ENCODE measurements at places on chromosomes 5 and 9. TPM values are rescaled to one million over a fixed set of nuclear protein-coding genes. Genes with fewer than 3 reads are reported as not detected.

The PCDHB2 gene
- not detected for total RNA-seq

The ZNF454 gene
- not detected for total RNA-seq

The ARSI gene
- not detected for total RNA-seq

The SLC36A2 gene
- not detected for total RNA-seq

The GADD45G gene
- 19.8 TPM for total RNA-seq

The BTNL8 gene
- total RNA-seq, result not detected

The SERF1B gene
- 20.9 TPM for total RNA-seq

The LSM11 gene
- 9.2 TPM for total RNA-seq

The COL5A1 gene
- not detected for total RNA-seq

The TENT4A gene
- 43.4 TPM for total RNA-seq

The NME5 gene
- not detected for total RNA-seq

The IQGAP2 gene
- 37.3 TPM for total RNA-seq

The GLRA1 gene
- not detected for total RNA-seq

GRCh38 chr9:131500939-131501541 lies 1.7 kb upstream of the POMT1 start:
- H3K4me3 ChIP-seq, result peak overlapping the region; percentile 82
- H3K4me1 ChIP-seq, result peaks cover 45% of the 10 kb centered on the region
- no peaks in the 10 kb centered on the region for H3K27me3 ChIP-seq
- peak; percentile 84 for DNase-seq

DNA sequence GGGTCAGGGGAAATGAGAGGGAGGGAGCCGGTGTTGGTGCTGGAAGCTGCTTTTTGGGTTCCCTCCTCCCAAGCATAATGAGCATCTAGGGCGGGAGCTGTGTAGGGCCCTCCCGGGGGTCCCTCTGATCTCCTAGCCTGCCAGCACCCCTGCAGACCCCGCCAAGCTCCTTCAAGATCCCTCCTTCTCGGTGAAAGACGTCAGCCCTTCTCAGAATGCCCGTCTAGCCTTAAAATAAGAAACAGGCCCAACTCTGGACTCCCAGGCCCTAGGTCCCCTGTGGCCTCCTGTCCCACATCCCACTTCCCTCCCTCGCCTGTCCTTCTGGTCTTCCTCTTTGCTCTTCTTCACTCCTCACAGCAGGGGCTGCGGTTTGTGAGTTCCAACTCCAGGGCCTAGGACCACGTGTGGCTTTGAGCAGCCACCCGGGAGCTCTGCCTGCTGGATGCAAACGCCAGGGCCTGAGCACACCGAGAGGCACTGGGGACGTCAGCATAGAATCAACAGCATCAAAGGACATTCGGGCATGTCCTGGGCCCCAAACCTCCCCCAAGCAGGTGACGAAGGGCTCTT lies 8.8 kb upstream of the SCGB3A1 start:
- no peak for DNase-seq
- no peaks in the 10 kb centered on the region for H3K36me3 ChIP-seq

DNA sequence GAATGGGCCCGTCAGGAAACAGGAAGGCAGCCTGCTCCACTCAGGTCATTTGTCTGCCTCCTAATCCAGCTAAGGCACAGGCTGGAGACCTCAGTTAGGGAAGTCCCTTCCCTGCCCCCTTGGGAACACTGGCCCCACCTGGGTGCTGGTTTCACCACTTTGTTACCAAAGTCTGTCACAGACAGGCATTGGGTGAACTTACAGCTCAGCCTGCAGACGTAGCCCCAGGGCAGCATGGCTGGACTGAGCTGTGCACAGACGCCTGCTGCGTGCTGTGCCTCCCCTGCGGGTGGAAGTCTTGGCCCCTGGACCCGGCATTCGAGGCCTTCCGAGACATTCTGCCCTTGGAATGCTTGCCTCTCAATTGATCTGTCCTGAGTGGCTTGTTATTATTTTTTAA lies 48.9 kb downstream of the TENT4A start:
- DNase-seq, result no peak
- no peaks in the 10 kb centered on the region for H3K27me3 ChIP-seq
- H3K4me3 ChIP-seq, result no peak overlapping the region
- peaks cover 5% of the 10 kb centered on the region for H3K4me1 ChIP-seq
- H3K36me3 ChIP-seq, result peaks cover 5% of the 10 kb centered on the region
- H3K27ac ChIP-seq, result no peak overlapping the region

DNA sequence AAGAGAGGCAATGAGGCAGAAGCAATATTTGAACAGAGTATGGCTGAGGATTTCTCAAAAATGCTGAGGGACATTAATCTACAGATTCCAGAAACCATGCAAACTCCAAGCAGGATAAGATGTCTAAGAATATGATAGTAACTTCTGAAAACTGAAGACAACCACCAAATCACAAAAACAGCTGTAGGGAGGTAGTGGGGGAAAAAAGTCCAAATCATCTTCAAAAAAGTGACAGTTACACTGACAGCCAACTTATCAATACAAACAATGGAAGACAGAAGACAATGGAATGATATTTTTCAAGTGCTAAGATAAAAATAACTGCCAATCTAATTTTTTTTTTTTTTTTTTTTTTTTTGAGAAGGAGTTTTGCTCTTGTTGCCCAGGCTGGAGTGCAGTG lies 30.5 kb downstream of the CMYA5 start:
- H3K27ac ChIP-seq, result no peak overlapping the region
- DNase-seq, result no peak
- H3K36me3 ChIP-seq, result peaks cover 3% of the 10 kb centered on the region
- H3K4me3 ChIP-seq, result no peak overlapping the region
- H3K4me1 ChIP-seq, result no peaks in the 10 kb centered on the region

DNA sequence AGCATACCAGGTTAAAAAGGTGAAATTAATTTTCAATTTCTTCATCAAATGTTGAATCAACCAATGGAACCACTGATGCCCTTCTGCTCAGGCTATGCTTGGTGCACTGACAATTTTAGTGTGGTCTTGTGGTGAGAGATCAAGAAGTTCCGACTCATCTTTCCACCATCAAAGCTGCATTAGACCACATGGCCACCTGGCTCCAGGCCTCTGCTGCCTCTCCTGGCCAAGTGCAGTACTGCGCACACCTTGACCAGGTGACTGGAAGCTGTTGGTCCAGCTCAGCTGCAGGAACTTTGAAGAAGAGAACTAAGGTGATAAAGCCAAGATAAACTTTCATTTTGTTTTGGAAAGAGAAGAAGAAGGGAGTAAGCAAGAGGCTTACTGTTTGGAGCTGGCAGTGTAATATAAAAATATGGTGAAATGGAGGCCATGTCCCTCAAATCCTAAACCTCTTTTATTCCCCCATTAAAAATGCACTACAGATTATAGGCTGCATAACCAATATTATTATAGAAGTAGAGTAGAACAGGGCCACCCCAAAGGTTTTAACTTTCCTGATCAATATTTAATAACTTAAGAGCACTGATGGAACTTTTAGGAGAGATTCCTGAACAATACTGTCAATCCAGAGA lies 315.5 kb upstream of the C9orf72 start:
- DNase-seq, result peak; percentile 82
- H3K36me3 ChIP-seq, result no peaks in the 10 kb centered on the region
- H3K4me1 ChIP-seq, result no peaks in the 10 kb centered on the region
- no peak overlapping the region for H3K4me3 ChIP-seq

DNA sequence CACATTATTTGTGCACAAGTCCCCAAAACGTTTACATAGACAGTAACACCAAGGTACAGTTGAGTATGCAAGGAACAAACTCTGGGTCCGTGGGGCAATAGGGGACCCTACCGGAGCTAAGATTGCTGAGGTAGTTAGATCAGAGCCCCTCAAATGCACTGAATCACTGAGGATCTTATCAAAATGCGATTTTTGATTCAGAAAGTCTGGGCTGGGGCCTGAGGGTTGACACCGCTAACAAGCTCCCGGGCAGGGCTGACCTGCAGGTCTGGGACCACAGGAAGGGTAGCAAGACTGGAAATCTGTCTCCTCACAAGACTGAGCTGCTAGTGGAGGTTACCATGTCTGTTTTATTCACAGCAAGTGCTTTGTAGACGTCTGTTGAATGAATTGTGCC lies 1.8 kb upstream of the IL3 start:
- no peak overlapping the region for H3K4me3 ChIP-seq
- no peak for DNase-seq
- H3K27me3 ChIP-seq, result peaks cover 2% of the 10 kb centered on the region
- no peaks in the 10 kb centered on the region for H3K36me3 ChIP-seq

GRCh38 chr9:31908158-31908890 lies 476.1 kb upstream of the ACO1 start:
- H3K36me3 ChIP-seq, result no peaks in the 10 kb centered on the region
- no peak for DNase-seq

- no peak overlapping the region for H3K4me3 ChIP-seq
- no peaks in the 10 kb centered on the region for H3K36me3 ChIP-seq
- DNase-seq, result no peak
Observed at GRCh38 chr5:568809-569208, 43.3 kb upstream of the CEP72 start.

DNA sequence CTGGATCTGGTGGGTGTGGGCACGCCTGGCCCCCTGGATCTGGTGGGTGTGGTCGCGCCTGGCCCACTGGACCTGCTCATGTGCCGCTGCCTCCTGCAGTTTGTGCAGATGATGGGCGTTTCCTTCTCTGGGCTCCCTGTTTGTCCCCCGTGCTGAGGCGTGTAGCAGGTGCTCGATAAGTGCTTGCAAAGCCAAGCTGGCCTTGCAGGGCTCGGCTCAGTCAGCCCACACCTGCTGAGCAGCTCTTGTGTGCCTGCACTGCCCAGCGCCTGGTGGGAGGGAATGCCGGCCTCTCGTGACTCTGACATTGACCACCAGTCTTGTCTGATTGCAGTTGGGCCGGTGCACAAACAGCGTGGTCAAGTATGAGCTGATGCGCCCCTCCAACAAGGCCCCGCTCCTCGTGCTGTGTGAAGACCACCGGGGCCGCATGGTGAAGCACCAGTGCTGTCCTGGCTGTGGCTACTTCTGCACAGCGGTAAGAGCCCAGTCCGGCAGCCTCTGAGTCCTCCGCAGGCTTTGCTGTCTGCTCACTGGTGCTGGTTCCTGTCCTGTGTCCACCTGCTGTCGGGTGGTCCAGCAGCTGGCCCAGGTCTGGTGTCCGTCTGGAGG lies 102.7 kb upstream of the CACNA1B start:
- peaks cover 40% of the 10 kb centered on the region for H3K36me3 ChIP-seq
- H3K4me1 ChIP-seq, result no peaks in the 10 kb centered on the region
- DNase-seq, result no peak
- no peak overlapping the region for H3K27ac ChIP-seq
- H3K27me3 ChIP-seq, result no peaks in the 10 kb centered on the region
- H3K4me3 ChIP-seq, result no peak overlapping the region

DNA sequence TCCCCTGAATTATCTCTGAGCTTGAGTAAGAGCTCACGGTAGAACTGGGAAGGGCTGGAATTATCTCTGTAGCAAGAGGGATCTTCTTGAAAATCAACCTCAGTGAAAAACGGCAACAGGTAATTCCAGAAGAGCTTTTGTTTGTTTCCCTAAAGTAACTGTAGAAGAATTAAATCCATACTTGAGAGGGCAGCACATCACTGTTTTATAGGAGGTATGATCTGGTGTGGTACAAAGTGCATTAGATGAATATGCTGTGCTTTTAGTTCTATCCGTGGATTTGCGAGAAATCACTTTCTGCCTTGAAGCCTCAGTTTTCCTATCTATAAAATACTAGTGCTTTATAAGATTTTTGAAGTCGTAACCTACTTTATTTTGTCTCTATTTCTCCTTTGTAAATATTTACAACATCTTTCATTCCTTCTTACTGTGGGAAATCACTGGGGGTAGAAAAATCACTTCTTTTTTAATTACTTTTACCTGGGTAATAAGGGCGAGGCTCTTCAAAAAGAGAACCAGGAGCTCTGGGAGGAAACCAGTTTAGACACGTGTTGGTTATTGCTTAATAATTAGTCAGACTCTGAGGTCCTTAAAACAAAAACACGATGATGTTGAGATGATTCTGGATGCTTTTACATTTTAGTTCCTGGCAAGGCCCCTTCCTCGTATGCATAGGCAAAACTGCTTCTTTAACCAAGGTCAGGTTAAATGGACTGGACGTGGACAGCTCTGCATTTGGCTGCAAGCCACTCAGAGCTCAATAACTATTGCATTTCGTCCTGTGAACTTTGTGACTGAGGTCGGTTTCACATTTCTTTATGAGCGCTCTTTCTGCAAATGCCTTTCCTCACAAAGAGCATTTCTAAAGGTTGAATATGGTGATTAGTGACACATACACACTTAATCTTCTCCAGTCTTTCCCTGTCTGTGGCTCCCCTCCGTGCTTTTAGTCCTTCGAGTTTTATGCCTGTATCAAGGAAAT lies 376.1 kb downstream of the BRINP1 start:
- DNase-seq, result no peak
- no peak overlapping the region for H3K27ac ChIP-seq
- no peaks in the 10 kb centered on the region for H3K27me3 ChIP-seq
- no peak overlapping the region for H3K4me3 ChIP-seq

- H3K4me3 ChIP-seq, result no peak overlapping the region
- H3K27ac ChIP-seq, result no peak overlapping the region
- H3K4me1 ChIP-seq, result peaks cover 7% of the 10 kb centered on the region
- DNase-seq, result no peak
- no peaks in the 10 kb centered on the region for H3K36me3 ChIP-seq
- H3K27me3 ChIP-seq, result no peaks in the 10 kb centered on the region
Observed at GRCh38 chr5:120093178-120093577, 370.9 kb upstream of the PRR16 start.

DNA sequence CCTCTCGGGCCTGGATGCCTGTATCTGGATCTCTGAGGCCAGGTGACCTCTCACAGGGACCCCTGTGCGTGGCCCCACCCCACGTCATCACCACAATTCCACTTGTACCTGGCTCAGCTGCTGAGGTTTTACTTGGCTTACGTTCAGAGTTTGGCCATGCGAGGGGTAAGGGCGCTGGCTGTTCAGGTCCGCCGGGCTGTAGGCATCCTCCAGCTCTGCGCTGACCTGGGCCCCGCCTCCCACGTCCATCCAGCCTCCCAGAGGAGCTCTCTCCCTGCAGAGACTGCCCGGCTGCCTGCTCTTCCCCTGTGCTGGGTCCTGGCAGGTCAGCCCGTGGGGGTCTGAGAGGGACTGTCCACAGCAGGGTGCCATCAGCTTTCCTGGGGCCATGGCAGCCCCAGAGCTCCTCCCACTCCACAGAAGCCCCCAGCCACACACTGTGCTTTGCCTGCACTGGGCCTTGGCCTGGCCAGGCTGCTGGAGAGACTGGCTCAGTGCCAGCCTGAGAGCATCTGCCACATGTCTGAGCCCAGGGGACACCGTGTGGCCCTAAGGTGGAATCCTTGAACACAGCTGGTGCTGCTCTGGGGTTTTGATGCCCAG lies 43.6 kb downstream of the SLC6A3 start:
- no peak for DNase-seq
- no peaks in the 10 kb centered on the region for H3K4me1 ChIP-seq
- H3K4me3 ChIP-seq, result no peak overlapping the region
- no peaks in the 10 kb centered on the region for H3K36me3 ChIP-seq
- peaks cover 7% of the 10 kb centered on the region for H3K27me3 ChIP-seq
- H3K27ac ChIP-seq, result no peak overlapping the region

GRCh38 chr9:89843591-89843990 lies 238.8 kb downstream of the GADD45G start:
- H3K27ac ChIP-seq, result no peak overlapping the region
- no peak for DNase-seq
- peaks cover 23% of the 10 kb centered on the region for H3K27me3 ChIP-seq
- H3K36me3 ChIP-seq, result no peaks in the 10 kb centered on the region
- no peaks in the 10 kb centered on the region for H3K4me1 ChIP-seq
- no peak overlapping the region for H3K4me3 ChIP-seq

GRCh38 chr9:28923351-28923750 lies 1350.1 kb upstream of the C9orf72 start:
- H3K4me3 ChIP-seq, result no peak overlapping the region
- no peak for DNase-seq
- no peaks in the 10 kb centered on the region for H3K4me1 ChIP-seq
- no peak overlapping the region for H3K27ac ChIP-seq
- no peaks in the 10 kb centered on the region for H3K36me3 ChIP-seq

Data from activated CD4-positive, alpha-beta T cell treated with anti-CD3 and anti-CD28 coated beads, Interleukin-2, amount 10 ng/mL, durations not matched to agents 24 days and 14 days (primary cell).